ENCODE measurements at places on chromosomes 11 and 22. TPM values are rescaled to one million over a fixed set of nuclear protein-coding genes. Genes with fewer than 3 reads are reported as not detected.

The MPEG1 gene
- total RNA-seq = 1.4 TPM

DNA sequence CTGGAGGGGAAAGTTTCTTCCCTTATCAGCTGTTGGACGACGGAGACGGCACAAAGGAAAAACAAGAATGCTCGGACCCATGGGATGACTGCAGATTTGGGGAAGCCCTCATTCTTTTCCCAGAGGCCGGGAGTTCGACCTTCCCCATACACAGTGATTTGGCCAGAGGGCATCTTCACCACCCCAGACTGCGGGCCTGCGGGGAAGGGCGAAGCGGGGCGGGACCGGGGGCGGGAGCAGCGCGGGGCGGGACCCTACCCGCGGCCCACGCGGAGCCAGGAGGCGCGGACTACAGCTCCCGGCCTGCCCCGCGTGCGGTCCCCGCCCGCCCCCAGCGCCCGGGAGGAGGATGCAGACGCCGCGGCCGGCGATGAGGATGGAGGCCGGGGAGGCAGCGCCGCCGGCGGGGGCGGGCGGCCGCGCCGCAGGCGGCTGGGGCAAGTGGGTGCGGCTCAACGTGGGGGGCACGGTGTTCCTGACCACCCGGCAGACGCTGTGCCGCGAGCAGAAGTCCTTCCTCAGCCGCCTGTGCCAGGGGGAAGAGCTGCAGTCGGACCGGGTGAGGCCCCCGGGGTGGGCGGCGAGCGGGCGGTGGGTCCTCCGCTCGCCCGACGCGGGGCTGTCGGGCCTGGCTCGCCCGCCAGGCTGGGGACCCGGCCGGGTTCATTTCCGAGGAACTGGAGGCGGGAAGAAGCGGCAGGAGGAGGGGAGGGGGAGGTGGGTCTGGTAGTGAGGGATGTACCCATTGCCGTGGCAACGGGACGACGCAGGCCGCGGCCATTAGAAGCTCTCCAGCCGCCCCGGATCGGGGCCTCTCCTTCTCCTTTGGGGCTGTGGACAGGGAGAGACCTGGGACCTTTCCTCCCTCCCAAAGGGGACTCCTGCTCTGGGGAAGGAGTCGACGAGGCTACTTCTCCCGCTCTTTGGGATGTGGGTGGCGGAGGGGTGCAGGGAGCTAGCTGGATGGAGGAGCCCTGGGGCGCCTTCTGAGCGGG, at the start of gene KCTD17:
TSS of gene KCTD17 (plus strand) at position 352 of the 995 bp plus-strand sequence. CDS start at position 371, 19 bp downstream.
- H3K4me3 ChIP-seq = peak within 1 kb of the TSS; percentile 55
- H3K36me3 ChIP-seq = no peaks in the 10 kb centered on the region
- DNase-seq = peak; percentile 62
- peaks cover 2% of the 10 kb centered on the region for H3K27me3 ChIP-seq

The RBM4 gene
- 166 TPM for total RNA-seq

The RIMBP3C gene
- 2.8 TPM for total RNA-seq

DNA sequence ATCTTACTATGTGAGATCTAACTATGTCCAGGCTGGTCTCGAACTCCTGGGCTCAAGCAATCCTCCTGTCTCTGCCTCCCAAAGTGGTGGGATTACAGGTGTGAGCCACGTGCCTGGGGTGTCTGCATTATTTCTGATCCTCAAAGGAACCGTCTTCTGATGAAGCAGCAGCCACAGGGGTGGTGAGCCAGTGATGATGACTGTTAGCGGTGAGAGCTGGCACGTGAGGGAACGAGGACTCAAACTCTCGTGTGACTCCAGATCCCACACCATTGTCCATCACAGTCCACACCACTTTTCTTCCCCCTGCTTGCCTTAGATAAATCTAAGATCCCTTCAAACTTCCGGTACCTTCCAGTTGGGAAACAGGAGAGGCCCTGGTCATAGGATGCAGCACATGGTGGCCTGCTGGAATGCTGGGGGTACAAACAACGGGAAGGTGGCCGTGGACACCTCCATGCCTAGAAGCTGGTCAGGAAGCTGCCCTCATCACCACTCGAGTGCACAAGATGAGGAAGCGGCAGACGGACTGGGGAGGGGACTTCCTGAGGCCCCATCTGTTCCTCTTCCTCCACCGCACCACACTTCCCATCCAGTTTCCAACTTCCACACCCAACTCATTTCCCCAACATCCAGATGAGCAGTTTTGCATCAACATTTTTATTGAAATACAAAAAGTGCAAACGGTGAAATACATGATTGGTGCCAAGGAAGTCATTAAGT, 23.8 kb downstream of the ARHGAP1 start:
- H3K36me3 ChIP-seq = peaks cover 62% of the 10 kb centered on the region
- peaks cover 50% of the 10 kb centered on the region for H3K4me1 ChIP-seq
- no peak for DNase-seq
- no peak overlapping the region for H3K4me3 ChIP-seq
- H3K27me3 ChIP-seq = no peaks in the 10 kb centered on the region
- H3K27ac ChIP-seq = no peak overlapping the region

The CRYAB gene
- not detected for total RNA-seq

The LDLRAD3 gene
- total RNA-seq = 0.18 TPM

DNA sequence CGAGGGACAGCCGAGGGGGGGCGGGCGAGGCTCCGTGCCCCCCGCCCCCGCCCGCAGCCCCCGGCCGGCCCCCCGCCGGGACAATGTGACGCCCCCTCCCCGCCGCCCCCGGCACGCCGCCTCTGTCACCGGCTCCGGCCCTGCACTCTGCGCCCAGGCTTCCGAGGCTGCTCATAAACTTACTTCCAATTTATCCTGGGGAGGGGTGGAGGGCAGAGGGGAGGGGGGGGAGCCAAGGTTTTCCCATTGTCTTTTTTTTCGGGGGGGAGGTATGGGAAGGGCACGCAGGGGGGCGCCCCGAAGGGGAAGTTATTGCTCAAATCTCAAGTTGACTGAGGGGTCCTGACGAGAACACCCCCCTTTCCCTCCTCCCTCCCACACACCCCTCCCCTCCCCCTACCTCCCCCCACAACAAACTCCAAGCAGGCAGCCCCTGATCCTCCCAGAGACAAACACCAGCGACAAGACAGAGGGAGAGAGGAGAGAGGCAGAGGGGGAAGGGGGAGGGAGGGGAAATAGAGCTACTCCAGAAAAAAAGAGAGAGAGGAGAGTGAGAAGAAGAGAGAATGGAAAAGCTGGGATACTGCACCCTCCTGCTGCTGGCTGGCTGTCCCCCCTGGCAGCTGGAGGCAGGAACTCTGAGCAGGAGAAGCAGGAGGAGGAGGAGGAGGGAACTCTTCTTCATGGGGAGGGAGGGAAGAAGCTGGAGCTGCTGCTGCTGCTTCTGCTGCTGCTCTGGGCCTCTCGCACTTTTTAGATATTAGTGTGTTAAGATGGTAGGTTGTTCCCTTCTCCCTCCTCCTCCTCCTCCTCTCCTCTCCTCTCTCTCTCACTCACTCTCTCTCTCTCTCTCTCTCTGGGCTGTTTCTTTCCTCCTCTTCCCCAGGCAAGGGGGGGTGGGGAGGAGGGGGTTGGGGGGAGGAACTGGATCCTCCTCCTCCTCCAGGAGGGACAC, 631 bp downstream of the PHF21A start:
- H3K4me3 ChIP-seq = peak overlapping the region; percentile 71
- DNase-seq = peak; percentile 18

- H3K4me3 ChIP-seq = no peak overlapping the region
- H3K27me3 ChIP-seq = no peaks in the 10 kb centered on the region
- DNase-seq = no peak
- peak overlapping the region; percentile 92 for H3K27ac ChIP-seq
- H3K4me1 ChIP-seq = peaks cover 15% of the 10 kb centered on the region
- peaks cover 53% of the 10 kb centered on the region for H3K36me3 ChIP-seq
Measured at GRCh38 chr11:62592989-62593421, 1.7 kb upstream of the TUT1 start.

The OR8K1 gene
- total RNA-seq = not detected

GRCh38 chr11:121112498-121113455, 11.7 kb downstream of the TECTA start:
- no peak overlapping the region for H3K4me3 ChIP-seq
- H3K27me3 ChIP-seq = peaks cover 2% of the 10 kb centered on the region
- peak; percentile 40 for DNase-seq
- no peak overlapping the region for H3K27ac ChIP-seq
- no peaks in the 10 kb centered on the region for H3K4me1 ChIP-seq

GRCh38 chr11:62925308-62925707, 4.1 kb upstream of the CHRM1 start:
- no peak for DNase-seq
- no peak overlapping the region for H3K4me3 ChIP-seq
- H3K27ac ChIP-seq = no peak overlapping the region
- no peaks in the 10 kb centered on the region for H3K36me3 ChIP-seq
- H3K27me3 ChIP-seq = peaks cover 94% of the 10 kb centered on the region

The HMGXB4 gene
- total RNA-seq = 20.8 TPM

GRCh38 chr22:50218153-50218995, 17.6 kb downstream of the SELENOO start:
- peaks cover 71% of the 10 kb centered on the region for H3K36me3 ChIP-seq
- H3K4me3 ChIP-seq = no peak overlapping the region
- no peak for DNase-seq
- no peaks in the 10 kb centered on the region for H3K4me1 ChIP-seq
- no peak overlapping the region for H3K27ac ChIP-seq

DNA sequence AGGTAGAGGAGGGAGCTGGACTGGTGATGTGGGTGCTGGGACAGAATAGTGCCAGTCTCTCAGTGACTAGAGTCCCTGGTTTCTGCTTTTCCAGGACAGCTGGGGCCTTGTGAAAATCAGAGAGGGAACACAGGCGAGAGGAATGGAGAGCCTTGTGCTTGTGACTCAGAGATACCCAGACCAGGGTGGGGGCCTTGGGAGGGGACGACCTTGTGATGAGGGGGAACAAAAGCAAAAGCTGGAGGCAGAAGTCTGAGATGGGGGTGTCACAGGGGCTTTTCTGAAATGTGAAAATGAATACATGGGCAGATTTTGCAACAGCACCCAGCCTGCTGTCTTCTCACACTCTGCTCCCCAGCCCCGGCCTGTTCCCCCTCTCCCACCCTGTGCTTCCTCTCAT, 3.4 kb upstream of the NR1H3 start:
- no peak for DNase-seq
- no peaks in the 10 kb centered on the region for H3K27me3 ChIP-seq
- H3K4me3 ChIP-seq = no peak overlapping the region
- H3K36me3 ChIP-seq = no peaks in the 10 kb centered on the region
- H3K27ac ChIP-seq = no peak overlapping the region

The DGCR6L gene
- 37.9 TPM for total RNA-seq

DNA sequence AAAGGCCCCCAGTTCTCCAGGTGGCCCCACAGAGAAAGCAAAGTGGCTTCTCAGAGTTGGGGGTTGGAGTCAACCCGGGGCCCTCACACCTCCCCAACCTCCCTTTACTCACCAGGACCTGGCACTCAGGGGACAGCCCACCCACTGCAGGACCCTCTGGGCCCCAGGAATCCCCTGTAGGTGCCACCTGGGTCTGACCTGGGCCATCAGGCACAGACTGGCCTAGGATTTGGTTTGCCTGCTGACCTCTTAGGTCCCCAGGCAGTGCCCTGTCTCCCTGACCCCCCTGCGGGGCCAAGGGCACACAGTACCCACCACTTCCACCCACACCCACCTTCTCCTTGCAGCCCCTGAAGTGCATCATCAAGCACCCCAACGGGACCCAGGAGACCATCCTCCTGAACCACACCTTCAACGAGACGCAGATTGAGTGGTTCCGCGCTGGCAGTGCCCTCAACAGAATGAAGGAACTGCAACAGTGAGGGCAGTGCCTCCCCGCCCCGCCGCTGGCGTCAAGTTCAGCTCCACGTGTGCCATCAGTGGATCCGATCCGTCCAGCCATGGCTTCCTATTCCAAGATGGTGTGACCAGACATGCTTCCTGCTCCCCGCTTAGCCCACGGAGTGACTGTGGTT, 16.0 kb downstream of the POLR3H start:
- peaks cover 77% of the 10 kb centered on the region for H3K36me3 ChIP-seq
- H3K4me1 ChIP-seq = peaks cover 8% of the 10 kb centered on the region
- H3K27ac ChIP-seq = no peak overlapping the region

DNA sequence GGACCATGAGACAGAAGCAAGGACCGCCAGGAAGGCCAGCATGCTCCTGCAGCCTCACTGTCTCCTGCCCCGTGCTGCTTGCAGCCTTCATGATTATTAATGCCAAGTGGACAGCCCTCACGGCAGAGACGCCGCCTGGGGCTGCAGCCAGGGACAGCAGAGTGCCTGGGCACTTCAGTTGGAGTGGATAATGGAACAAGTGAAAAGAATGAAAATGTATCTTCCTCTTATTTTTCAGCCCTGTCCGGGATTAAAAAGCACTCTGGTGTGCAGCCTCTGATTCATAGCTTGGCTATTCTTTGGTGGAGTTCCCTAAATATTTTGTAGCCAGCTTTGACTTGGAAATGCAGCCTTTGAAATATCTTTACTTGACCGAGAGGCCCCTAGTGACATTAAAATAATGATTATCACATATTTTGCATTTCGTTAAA, 1404.2 kb downstream of the BRD1 start:
- H3K27me3 ChIP-seq = peaks cover 35% of the 10 kb centered on the region
- no peak for DNase-seq
- no peak overlapping the region for H3K27ac ChIP-seq
- H3K36me3 ChIP-seq = no peaks in the 10 kb centered on the region
- no peak overlapping the region for H3K4me3 ChIP-seq

The MUC5B gene
- 4.0 TPM for total RNA-seq

- no peak for DNase-seq
- no peak overlapping the region for H3K27ac ChIP-seq
- no peak overlapping the region for H3K4me3 ChIP-seq
- H3K4me1 ChIP-seq = peaks cover 47% of the 10 kb centered on the region
- H3K36me3 ChIP-seq = no peaks in the 10 kb centered on the region
Measured at GRCh38 chr22:48099671-48100070, 1337.2 kb downstream of the TBC1D22A start.

The LYVE1 gene
- not detected for total RNA-seq

DNA sequence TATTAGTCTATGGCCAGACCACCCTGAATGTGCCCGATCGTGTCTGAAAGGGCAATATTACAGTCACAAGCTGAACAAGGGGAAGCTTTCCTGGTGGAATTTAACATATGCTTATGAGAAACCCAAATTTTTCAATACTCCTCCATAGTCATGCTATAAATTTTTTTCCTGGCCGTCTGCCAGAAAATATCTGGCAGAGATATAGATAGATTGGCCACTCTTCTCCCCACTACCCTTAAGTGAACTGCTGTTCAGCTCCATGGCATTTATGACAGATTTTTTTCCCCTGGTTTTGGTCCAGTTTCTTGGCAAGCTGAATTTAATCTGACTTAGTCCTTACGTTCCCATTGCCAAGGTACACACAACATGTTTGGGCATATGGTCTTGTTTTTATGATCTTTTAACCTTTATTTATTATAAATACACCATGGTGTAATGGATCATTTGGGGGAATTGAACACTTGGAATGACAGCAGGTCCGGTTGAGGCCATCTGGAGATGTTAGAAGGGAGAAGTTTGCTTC, 328.5 kb downstream of the CNTN5 start:
- H3K27me3 ChIP-seq = no peaks in the 10 kb centered on the region
- H3K36me3 ChIP-seq = no peaks in the 10 kb centered on the region
- H3K4me3 ChIP-seq = no peak overlapping the region
- no peak overlapping the region for H3K27ac ChIP-seq
- no peaks in the 10 kb centered on the region for H3K4me1 ChIP-seq

Data from T-cell (primary cell).